ENCODE measurements at places on chromosomes 7 and 10. TPM values are rescaled to one million over a fixed set of nuclear protein-coding genes. Genes with fewer than 3 reads are reported as not detected.

DNA sequence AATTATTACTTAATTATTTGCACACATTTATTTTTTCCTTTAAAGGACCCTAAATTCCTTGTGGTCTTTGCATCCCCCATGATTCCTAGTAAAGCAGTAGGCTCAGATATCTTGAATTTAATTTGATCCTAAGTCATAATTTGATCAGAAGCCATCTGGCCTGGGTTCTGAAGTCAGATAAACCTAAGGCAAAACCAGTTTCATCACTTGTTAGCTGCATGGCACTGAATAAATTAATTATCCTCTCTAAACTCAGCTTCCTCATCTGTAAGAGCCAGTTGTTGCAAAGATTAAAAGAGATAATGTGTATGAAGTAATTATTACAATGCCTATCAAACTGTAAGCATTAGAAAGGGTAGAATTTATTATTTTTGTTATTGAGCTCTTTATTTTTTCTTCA, 293.1 kb downstream of the GRM8 start:
- DNase-seq, result no peak

GRCh38 chr7:31333291-31333690, 7.2 kb downstream of the NEUROD6 start:
- no peak for DNase-seq

Gene PALD1
- total RNA-seq, result 112 TPM

DNA sequence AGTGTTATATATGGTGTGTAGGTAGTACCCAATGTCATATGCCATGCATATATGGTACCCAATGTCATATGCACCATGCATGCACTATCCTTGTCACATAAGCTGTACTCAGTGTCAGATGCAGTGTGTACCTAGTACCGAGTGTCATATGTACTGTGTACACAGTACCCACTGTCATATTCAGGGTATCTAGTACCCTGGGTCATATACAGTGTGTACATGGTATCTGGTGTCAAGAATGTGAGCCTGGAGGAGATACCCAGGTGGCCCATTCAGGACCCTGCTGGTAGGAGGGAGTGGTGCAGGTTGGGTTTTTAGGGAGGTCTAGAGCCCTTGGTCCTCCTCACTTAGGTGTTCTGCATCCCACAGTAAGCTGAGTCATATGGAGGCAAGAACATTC, 1.8 kb downstream of the ZMYND11 start:
- DNase-seq, result peak; percentile 25

DNA sequence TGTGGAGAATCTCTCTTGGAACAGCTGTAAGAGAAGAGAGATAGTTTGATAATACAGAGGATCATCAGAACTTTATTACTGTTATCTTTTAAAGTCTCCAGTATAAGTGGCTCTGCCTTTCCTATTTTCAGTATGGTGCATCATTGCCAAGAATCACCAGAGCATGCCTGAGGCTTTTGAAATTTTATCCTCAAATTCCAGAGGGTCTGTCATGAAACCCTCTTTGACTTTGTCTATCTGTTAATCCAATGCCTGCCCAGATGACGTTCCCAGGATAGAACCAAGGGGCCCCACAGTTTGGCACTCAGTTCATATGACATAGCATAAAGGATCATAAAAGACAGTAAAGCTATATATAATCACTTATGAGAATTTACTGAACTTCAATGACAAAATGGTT, 35.3 kb upstream of the SEMA3C start:
- DNase-seq, result no peak

DNA sequence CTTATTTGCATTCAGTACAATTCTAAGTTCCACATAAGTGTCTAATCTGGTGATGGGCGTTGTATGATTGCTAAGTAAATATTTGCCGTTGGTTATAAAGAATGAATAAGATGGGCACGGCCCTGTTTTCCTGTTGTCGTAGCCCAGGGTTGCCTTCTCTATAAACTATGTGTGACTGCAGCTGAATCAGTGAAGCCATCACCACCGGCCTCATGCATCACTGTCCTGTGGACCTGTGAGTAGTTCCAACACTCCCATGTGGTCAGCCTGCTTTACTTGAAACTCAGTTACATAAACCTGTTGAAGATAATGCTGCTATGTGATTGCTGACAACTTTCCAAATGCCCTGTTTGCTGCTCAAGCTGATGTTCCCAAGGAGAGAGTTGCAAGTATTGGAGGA, 21.6 kb upstream of the KLF6 start:
- peak; percentile 96 for DNase-seq

DNA sequence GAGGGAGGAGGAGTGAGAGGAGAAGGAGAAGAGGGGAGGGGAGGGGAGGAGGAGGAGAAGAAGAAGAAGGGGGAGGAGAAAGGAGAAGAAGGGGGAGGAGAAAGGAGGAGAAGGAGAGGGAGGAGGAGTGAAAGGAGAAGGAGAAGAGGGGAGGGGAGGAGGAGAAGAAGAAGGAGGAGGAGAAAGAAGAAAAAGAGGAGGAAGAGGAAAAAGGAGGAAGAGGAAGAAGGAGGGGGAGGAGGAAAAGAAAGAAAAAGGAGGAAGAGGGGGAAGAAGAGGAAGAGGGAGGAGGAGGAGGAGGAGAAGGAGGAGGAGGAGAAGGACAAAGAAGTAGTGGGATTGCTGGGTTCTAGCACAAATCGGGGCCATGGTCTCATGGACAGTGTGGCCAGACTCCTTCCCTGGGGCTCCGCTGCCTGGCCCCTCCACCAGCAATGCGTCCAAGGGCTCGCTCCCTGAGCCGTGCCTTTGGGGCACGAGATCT, 4.2 kb upstream of the MAFK start:
- DNase-seq, result no peak

Gene SPDYE1
- total RNA-seq, result not detected

- no peak for DNase-seq
Measured at GRCh38 chr10:35042783-35043182, 47.4 kb downstream of the CUL2 start.

- DNase-seq, result peak; percentile 69
Measured at GRCh38 chr10:122054048-122055025, 65.4 kb downstream of the TACC2 start.

DNA sequence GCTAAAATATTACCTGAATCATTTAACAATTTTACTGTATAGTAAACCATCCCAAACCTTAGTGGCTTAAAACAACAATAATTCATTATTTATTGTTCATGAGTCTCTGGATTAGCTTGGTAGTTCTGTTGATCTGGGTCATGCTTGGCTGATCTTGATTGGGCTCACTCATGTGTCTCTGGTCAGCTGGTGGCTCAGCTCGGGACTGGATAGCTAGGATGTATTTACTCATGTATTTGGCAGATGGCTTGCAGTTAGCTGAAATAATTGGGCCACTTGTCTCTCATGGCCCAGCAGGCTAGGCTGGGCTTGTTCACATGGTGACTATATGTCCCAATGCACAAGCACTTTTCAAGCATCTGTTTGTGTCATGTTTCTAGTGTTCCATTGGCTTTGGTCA, 262.8 kb downstream of the BBS9 start:
- no peak for DNase-seq

GRCh38 chr10:113071446-113071845, 121.4 kb downstream of the TCF7L2 start:
- DNase-seq, result peak; percentile 72
